HuH-7.5 (cell line): ENCODE measurements at places on chromosomes 4 and X.
A peak's percentile ranks its signal among the peaks of the same experiment; 100 is the strongest.

GRCh38 chrX:29082558-29082957, 495.3 kb downstream of the IL1RAPL1 start:
- DNase-seq: no peak

DNA sequence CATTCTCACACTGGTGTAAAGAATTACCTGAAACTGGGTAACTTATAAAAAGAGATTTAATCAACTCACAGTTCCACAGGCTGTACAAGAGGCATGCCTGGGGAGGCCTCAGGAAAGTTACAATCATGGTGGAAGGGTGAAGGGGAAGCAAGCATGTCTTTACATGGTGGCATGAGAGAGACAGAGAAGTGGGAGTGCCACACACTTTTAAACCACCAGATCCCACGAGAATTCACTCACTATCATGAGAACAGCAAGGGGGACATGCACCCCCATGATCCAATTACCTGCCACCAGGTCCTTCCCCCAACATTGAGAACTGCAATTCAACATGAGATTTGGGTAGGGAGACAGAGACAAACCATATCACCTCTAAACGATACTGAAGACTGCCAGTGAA, 23.0 kb downstream of the EPGN start:
- no peak for DNase-seq

DNA sequence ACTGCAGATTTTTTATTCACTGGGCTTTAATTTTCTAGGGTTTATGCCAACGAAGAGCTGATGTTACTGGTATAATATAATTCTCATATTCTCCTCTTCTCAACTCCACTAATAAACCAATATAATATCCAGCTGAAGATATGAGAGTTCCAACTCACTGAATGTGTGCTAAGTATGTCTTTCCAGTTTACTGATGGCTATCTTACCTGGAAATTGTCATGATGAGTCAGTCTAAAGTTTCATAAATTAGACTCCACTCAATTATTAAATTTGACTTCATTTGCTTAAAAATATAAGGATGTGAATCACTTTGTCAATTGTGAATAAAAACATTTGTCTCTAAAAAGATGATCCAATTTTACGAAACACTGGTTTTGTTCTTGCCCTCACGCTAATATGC, 28.4 kb downstream of the STBD1 start:
- no peak for DNase-seq

DNA sequence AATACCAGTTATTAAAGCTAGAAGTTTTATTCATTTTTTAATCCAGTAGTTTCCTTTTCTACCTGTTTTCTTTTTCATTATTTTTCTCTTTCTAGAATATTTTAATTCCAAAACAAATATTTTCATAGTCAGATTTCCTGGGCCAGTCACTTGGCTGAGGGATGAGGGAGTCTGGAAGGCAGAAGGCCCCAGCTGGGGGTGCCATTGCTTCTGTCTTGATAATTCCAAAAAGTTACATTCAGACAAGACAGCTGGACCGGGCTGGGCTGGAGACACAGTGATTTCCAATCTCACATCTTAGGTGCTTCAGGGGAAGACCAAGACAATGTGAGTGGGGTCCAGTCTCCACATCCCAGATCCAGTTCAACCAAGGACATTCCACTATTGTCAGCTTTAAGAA, 263.5 kb downstream of the TMA16 start:
- no peak for DNase-seq

DNA sequence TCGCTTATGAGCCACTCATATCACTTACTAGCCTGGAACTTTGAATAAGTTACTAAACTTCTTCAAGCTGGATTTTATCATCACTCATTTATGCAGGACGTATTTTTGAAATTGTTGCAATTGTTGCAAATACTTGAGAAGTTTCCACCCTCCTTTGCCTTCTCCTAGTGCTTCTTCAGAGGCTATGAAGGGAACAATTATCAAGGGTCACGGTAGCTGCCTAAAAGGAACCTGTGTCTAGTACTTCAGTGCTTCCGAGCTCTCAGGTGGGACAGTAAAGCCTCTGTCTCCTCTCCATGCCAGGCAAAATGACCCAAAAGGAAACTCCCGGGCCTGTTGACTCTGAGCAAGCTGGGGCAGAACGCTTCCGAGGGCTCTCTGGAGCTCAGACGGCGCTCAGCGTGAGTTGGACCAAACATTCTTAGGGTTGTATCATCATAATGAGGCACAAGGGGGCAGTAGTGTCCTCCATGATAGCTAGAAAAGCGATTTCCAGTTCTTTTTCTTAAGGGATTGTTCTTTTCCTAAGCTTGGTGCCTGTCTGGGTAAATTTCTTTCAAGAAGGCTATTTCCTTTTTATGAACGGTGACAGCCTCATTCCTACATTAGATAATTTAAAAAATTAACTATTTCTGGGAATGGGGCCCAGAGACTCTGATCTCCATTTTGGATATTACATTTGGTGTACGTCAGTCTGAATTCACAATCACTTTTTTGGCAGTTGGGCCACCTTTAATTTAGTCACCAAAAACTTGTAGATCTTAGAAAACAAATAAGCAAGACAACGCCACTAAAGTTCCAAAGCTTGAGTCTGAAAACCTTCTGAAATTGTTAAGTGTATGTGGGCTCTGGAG, 73.1 kb downstream of the PACRGL start:
- DNase-seq: peak; percentile 24
